ENCODE measurements at places on chromosomes 2 and 18.
A peak's percentile ranks its signal among the peaks of the same experiment; 100 is the strongest.

DNA sequence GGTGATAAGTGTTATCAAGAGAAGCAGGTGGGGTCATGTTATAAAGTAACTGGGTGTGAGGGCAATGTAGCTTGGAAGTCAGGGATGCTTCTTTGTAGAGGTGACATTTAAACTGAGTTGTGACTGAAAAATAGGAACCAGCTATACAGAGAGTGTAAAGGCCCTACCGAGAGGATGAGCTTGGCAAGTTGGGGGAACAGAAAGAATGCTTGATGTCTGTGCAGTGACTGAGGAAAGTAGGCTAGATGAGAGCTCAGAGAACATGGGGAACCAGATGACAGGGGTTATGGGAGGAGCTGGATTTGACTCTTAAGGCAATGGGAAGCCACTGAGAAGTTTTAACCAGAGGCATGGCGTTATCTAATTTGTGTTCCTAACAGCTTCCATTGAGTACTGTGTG, 115.3 kb downstream of the DOCK10 start:
- DNase-seq = no peak

DNA sequence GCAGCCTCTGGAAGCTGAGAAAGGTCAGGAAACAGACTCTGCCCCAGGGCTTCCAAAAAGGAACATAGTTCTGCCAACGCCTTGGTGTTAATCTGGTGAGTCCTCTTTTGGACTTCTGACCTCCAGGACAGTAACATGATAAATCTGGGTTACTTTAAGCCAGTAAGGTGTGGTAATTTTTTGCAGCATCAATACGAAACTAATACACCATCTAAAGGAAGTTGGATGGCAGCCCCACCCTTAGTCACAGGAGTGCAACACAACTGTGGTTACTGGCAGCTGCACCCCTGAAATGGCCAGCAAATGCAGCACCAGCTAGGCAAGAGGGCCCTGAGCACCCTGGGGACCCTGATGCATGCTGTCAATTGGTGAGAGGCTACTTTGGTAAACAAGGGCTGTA, 25.8 kb downstream of the CREG2 start:
- no peak for DNase-seq

GRCh38 chr2:151947813-151948165, 119.6 kb upstream of the ARL5A start:
- DNase-seq = no peak

DNA sequence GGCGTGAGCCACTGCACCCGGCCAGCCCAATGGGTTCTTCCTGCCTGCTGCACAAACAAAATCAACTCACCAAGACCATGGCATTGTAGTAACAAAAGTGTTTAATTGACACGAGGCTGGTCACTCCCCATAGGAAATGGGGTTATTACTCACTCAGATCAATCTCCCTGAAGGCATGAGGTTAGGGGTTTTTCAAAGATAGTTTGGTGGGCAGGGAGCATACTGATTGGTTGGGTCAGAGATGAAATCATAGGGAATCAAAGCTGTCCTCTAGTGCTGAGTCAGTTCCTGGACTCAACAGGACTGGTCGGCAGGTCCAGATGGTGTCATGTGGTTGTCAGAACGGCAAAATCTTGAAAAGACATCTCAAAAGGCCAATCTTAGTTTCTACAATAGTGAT, 122.1 kb downstream of the TMEM17 start:
- DNase-seq = no peak

GRCh38 chr2:316381-316780, 28.5 kb upstream of the ALKAL2 start:
- DNase-seq = no peak

- no peak for DNase-seq
Measured at GRCh38 chr18:43751835-43752234, 474.5 kb upstream of the SYT4 start.

DNA sequence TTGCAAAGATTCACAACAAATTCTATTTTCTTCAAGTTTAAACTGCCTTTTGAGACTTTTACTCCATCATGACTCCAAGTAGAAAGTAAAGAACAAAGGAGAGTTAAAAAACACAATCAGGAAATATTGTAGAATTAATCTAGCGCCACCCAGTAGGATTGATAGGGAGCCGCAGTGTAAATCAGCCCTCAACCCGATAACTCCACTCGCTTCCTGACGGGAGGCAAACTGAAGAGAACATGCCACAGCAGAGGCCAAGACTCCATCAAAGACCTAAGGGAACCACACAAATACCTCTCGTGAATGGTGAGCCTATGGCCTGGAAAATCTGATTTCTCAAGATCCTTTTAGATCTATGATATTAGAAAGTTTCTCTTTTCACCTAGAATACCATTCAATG, 319.0 kb downstream of the STK39 start:
- DNase-seq = no peak

DNA sequence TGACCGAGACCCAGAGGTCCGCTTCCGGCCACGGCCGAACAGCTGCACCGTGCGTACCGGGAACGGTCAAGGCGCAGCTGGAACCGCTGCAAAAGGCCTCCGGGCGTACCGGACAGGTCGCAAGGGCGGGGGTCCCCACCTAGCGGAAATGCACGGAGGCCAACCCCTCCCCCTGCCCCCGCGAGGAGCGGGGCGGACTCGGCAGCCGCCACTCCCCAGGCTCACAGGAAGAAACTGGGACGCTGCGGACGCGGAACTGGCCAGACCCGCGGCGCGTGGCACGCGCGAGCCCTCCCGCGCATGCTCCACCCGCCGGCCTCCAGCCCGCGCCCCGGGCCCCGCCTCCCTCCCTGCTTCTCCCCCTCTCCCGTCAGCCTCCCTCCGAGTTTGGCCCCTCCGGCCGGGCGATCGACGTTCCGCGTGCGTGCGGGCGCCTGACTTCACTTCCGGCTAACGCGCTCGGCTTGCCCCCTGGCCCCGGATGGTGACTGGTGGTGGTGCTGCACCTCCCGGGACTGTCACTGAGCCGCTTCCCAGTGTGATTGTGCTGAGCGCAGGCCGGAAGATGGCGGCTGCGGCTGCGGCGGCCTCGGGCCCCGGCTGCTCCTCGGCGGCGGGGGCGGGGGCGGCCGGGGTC, at the start of gene BIRC6:
Gene BIRC6, plus strand, starts transcription at position 343 of the 637 bp plus-strand sequence. Its CDS starts 139 bp downstream, at position 482.
- DNase-seq = peak; percentile 88

DNA sequence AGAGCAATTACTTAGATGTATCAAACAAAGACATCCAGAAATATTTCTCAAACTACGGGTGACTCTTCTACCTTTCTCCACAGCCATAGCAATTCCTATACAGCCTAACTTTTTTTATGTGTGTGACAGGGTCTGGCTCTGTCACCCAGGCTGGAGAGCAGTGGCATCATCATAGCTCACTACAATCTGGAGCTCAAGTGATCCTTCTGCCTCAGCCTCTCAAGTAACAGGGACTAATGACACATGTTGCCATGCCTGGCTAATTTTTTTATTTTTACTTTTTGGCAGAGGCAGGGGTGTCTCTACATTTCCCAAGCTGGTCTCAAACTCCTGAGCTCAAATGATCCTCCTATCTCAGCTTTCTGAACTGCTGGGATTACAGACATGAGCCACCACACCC, 328.9 kb upstream of the NT5C1B start:
- DNase-seq = no peak

DNA sequence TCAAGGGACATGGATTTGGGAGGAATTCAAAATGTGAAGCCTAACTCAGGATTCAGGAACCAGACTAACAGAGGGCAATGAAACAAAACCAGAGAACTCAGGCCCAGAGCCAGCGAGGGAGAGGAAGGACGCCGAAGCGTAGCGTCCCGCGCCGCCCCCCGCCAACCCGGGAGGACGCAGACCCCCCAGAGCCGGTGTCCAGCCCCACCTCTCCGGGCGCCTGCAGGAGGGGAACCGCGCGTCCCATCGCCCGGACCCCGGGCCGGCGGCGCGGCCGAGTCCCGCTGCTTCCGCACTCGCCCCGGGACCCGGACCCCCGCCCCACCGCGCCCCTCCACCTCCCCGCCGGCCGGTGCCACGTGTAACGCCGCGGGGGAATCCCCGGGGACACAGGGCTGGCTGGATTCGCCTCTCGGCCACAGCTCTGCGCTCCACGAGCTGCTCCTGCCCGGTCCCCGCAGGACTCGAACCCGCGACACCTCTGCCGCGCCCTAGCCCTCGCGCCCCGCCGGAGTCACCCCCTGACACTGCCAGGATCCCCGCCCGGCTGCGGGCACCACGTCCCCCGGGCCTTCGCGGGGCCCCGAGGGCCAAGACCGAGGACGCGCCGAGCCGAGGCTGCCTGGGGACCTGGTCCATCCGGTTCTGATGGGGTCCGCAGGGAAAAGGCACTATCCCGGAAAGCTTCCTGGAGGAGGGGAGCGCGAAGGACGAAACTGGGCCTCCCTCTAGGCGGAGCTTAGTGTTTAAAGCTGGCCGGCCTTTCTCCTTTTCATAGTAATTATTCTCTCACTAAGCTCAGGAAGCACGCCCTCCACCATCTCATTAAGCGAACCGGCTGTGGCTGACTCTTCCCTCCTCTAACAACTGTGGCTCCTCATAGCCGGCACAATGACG, 40.4 kb upstream of the FAM124B start:
- DNase-seq = no peak

GRCh38 chr2:83067947-83068346, 1391.1 kb downstream of the SUCLG1 start:
- no peak for DNase-seq

DNA sequence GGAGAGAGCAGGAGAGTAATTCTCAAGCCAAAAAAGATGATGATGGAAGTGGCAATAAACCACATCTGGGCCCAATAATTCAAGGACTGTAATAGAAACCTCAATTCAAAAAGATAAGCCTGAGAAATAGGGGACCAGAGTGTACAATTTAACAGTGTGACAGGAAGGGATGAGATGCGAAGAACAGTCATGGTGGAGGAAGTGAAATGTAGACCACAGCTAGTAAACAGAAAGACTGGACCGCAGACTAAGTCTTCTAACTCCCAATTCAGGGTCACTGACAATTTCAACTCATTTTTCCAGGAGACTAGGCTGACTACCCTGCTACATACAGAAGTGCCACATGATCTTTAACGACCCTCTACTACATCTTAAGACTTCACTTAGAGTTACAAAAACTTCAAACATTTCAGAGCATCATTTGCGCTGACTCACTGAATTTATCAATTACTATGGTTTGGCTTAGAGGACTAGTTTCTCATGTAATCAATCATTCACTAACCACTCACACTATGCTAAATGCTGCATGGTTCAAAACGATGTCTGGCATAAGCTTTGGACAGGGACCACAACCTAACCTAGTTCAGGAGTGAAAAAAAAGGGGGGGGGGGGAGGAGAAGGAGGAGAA, 9.0 kb downstream of the CUL3 start:
- DNase-seq = no peak

DNA sequence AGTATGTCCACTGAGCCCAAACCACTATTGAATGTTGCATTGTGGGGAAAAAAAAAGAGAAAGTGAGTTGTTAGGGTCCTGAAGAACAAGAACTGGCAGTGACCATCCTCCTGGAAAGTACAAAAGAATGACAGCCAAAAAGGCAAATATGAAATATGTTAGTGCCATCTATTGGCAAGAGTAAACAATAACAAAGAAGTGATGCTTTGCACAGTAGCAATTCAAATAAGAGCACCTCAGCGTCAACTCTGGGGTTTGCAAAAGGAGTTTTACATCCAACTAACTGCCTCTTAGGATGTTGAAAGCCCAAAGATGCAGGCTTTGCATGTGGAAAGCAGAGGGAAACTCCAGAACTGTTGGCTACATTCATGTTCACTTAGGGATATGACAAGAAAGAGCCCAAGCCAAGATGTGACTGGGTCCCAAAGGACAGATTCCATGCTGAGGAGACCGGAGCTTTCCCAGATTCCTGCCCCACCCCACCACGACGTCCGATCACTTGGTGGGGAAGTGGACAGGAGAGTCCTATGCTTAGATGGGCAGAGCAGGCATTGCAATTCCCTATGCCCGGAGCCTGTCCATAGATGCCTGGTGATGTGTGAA, 15.6 kb downstream of the TRABD2A start:
- no peak for DNase-seq

GRCh38 chr2:29255004-29255403, 139.8 kb downstream of the CLIP4 start:
- DNase-seq = no peak

DNA sequence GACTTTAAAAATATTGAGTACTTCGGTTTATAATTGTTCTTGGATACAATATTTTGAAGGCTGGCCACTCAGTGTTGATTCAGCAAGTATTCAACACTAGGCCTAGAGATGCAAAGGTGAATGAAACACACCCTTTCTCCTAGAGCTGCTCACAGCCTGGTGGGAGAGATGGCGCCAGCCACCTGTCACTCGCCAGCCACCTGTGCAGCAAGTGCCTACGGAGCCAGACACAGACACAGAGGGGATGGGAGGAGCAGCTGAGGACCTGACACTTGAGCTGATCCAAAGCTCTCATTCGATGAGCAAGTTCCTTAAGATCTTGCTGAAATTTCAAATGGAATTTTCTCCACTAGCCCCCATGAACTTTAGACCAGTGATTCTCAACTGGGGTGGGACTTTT, 151.1 kb upstream of the RIOK3 start:
- DNase-seq = no peak

DNA sequence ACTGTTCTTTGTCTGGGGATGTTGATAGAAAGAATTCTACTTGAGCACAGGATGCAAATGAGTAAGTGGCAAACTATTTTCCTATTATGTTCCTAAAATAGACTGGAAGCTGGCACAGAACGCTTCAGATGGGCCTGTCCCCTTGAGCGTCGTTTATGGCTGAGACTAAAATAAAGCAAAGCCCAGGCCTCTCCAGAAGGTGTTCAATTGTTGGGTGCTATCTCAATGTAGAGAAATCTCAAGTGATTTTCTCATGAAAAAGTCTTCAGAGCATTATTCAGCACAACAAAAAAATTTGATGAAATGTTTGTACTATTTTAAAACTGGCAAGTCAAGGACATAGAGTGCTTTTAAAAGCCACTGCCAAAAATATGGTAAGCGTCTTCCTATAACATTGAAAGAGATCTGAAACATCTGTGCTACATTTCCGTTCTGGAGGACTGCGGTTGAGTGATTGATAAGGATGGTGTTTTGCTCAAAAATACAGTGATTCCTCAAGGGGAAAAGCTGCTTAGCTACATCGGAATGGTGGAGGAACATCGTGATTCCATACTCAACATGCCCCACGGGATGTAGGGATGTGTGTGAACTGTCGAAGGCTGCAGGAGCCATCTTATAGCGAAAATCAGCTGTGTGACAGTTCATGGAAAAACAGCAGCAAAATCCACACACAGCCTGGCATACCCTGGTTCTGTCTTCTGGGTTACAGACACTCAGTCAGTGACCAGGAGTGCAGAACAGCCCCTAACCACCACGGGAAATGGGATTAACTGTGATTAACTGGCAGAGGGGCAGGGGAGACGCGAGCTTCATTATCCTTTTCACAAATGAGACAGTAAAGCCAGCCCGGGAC, 10.4 kb upstream of the LRRFIP1 start:
- DNase-seq = no peak

DNA sequence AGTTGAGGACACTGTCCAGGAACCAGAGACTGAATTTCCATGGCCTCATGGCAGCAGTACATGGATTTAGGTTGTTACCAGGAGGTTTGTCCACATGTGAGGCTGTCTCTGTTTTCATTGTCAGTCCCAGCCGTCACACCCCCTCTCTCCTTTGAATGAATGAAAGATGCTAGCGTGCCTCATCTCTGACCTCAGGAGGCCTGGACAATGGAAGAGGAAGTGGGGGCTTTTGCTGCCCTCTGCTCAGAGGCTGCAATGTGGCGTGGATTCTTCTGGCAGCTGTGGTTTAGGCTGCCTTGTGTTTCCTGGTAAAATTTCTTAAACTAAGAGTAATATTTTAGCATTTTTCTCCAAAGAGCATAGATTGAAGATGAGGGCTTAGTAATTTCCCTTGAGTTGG, 47.5 kb downstream of the RAB31 start:
- DNase-seq = no peak

GRCh38 chr2:233240897-233241296, 10.6 kb upstream of the ATG16L1 start:
- DNase-seq = no peak

All from activated T-helper 1 cell treated with anti-CD3 and anti-CD28 coated beads, Interleukin-2, amount 50 U/mL, for 16 hours (primary cell).